ENCODE measurements at places on chromosomes 4 and X.

- no peak for DNase-seq
These were observed 58.1 kb downstream of the ADGRG2 start for GRCh38 chrX:19064175-19064574.

DNA sequence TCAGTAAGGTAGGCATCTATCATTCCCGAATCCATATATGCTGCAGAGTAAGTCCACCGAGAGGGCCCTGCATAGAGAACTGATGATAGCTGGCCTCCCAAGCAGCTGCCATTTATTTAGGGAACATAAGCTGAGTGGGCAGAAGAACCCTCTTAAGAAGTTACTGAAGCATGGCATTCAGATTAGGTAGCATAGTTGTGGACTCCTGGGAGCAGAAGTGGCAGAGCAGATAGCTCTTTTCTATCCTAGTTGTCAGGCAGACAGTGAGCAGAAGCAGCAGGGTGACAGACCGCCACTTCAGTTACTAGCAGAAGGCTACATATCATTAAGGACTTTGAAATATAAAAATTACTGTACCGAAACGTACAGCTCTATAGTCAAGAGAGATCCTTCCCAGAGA is 454.7 kb downstream of the PPP4R3C start:
- DNase-seq, result no peak

- peak; percentile 76 for DNase-seq
These were observed 126.7 kb upstream of the MBNL3 start for GRCh38 chrX:132615391-132616131.

DNA sequence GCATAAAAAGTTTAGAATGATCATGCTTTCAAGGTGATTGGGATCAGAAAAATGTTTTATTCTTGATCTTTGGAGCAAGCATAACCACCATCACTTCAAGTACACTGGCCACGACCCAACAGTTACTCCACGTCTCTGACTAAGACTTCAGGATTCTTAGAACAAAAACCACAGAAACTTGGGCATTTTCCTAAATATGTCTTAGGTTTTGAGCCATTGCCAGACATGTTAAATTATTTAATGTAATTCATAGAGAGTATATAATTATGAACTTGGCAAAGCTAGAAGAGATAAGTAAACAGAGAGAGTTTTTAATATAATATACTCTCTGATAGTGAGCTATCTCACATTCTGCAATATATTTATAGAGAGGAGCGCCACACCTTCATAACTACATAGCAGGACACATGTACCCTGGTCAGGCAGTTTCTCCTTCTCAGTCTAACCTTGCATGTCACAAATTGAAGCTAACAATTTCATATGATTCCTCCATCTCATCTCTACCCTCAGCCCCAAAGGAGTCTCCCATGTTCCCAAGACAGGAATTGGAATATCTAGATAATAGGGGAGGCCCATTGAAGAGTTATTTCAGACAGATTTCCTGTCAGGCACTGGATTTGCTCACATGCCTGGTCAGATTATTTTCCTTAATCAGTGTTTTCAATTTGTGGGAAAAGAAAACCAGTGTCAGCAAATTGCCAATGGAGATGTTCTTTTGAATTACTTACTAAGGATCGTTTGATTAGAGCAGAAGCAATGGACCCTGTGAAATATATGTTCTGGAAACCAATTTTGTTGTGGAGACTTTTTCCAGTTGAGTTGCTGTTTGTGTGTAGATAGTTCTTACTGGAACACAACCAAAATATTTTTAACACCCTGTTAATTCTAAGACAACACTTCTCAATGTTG is 61.7 kb upstream of the GUCY1A1 start:
- DNase-seq, result no peak
